ENCODE measurements at places on chromosomes 4 and X.

DNA sequence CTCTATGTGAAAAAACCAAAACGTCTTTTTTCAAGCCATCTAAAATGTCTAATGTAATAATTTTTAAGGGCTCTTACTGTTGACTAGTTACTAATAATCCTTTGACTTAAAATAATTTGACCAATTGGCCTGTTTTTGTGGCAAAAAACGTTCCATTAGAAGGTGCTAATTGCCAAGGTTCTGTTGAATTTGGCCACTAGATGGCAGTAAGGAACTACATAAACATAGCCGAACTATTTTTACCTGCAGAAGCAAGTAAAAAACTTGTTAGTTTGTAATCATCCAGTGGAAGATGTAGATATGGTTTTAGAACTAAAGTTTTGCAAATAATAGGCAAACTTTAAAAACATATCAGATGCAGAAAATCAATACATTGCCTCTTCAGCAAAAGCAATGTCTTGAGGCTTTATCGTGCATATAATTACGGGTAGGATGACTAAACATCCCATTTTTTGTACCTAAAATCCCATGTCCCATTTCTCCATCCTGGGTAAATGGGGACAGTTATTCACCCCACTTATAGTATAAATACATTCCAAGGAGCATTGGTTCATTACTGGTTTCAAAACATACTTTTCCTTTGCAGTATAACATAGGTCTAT lies 57.6 kb downstream of the PROM1 start:
- DNase-seq = peak; percentile 52

GRCh38 chr4:38724475-38724808 lies 58.3 kb downstream of the TLR10 start:
- DNase-seq = no peak

DNA sequence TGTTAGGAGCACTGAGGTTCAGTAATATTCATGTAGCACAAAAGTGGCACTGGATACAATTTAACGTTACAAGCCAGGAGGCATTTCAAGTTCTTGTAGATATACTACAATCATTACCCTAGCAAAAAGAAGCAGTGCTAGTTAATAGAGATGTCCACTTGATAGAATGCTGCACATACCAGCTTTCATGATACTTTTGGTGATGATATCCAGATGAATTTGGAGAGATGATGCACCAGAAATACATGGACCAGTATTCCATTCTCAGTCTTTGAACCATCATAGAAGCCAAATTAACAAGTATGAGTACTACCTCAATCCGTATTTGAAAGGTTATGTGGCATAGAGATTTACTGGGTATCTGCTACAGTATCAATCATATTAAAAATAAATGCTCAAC lies 421.0 kb upstream of the MAGEB18 start:
- no peak for DNase-seq

- peak; percentile 9 for DNase-seq
Observed at GRCh38 chr4:107725281-107725859, 5.3 kb upstream of the PAPSS1 start.

DNA sequence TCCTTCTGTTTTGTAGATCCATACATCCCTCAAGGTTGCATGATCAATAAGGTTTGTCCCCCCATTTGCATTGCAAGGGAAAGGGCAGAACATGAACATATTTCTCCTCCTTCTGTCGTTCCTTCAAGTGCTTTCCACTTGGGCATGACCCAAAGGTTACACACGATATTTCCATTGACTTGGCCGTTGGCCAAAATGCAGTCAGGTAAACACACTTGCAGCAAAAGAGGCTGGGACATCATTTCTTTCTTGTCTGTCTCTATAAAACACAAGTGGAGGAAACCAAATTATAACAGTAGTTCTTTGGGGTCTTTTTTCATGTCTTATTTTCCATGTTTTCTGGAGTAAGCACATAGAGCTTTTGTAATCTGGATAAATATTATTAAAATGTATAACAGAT lies 156.1 kb downstream of the FRAS1 start:
- DNase-seq = no peak

DNA sequence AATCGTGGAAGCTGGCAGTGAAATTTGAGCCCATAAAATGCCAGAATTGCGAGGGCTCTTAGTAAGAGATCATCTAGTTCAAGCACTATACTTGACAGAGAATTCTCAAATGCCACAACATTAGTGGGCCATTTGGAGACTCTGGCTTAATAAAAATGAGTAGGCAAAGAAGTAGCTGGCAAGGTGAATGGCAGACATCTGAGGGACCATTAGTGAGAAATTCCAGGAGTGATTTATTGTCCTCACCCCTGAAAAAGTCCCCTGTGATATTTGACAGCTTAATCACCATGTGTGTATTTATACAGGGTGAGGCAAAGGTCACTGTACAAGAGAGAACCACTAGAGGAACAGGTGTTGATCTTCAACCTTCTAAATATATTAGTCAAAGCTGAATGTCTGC lies 207.5 kb downstream of the CHRDL1 start:
- DNase-seq = no peak

DNA sequence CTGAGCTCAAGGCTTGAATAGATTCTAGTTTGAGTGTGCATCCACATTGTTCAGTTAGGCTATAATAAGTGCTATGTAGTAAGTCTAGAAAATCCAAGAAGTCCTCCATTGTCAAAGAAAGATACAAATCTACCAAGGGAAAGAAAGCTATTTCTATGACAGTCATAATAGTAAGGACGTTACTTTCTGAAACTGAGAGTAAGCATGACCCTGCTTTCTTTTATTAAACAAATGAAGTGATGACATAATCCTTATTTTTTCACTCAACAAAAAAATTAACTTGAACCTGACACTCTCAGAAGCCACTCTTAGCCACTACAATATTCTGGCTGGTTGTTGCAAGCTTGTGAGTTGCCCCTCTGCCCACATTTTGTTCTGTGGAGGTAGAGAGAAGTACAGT lies 33.8 kb upstream of the AMELX start:
- no peak for DNase-seq

DNA sequence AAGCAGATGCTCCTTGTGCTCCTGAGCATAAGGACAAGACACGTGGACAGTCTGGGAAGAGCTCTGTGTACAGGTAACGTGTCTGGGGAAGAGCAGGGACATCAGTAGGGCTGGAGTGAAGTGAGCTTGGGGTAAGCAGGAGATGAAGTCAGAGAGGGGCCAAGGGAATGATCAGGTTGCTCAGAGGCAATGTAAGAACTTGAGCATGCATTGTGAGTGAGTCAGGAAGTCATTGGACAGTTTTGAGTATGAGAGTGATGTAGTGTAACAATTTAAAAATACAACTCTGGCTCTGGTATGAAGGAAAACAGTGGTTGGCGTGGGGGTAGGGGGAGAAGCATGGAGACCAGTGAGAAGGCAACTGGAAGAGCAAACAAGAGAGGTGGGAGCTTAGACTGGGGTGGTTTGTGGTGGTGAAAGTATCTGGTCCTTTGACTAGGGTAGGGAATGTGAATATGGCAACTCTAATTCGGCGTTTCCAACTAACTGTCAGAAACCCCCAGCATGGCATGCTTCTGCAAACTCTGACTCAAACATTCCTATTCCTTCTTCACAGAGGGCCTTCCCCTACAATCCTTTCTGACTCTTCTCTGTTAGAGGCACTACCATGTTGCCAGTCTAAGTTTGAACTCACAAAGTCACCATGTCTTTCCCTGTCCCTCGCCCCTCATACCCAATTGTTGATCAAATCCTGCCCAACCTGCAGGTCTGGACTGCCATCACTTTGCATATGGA lies 57.2 kb downstream of the STBD1 start:
- peak; percentile 62 for DNase-seq

DNA sequence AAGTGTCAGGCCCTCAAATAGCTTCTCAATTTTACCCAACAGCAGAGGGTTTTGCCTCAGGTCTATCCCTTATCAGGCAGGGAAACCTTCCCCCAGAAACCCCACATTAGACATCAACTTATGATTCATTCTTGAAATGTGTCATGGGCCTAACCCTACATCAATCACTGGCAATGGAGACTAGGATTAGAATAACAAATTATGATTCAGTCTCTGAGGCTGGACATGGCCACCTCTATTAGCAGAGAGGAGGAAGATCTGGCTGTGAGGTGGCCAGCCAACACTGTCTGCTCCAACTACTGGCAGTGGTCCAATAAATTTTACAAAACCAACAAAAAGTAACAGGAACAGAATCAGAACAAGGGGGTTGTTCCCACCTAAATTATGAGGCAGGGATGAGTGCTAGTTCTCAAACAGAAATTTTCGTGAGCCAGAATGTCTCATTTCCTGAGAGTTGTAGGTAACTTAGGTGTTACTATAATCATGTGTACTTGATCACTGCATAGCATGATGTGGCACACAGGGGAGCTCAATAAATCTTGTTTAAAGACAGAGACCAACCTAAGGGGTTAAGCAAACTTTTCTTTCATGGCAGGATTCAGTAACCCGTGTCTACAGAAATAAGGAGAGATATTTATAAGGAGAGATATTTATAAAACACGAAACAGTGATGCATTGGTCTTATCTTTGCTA lies 126.8 kb downstream of the NFKB1 start:
- peak; percentile 88 for DNase-seq

DNA sequence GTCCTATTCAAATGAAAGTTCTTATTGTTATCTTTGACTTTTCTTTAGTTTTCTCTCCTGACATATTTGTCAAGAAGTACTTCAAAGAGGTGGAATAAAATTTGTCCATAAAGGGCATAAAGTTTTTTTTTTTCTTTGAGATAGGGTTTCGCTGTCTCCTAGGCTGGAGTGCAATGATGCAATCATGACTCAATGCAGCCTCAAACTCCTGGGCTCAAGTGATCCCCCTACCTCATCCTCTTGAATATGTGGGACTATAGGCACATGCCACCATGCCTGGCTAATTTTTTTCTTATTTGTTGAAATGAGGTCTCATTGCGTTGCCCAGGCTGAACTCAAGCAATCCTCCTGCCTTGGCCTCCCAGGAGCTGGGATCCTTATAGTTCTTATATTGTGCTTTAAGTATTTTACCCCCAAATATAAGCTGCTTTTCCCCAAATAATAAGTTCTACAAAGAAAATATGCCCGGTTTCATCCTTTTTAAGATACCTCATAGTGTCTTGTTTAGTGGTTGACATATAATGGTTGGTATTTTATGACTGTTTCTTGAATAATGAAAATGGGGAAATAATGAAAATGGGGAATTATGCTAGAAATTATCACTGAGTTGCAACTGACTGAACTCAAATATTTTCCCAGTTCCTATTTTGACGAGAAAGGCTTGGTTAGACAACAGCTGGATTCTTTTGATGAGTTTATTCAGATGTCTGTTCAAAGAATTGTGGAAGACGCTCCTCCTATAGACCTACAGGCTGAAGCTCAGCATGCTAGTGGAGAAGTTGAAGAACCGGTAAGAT lies 11.6 kb downstream of the POLR2B start:
- peak; percentile 63 for DNase-seq

- DNase-seq = no peak
Observed at GRCh38 chrX:154718616-154719015, 32.3 kb downstream of the GAB3 start.

DNA sequence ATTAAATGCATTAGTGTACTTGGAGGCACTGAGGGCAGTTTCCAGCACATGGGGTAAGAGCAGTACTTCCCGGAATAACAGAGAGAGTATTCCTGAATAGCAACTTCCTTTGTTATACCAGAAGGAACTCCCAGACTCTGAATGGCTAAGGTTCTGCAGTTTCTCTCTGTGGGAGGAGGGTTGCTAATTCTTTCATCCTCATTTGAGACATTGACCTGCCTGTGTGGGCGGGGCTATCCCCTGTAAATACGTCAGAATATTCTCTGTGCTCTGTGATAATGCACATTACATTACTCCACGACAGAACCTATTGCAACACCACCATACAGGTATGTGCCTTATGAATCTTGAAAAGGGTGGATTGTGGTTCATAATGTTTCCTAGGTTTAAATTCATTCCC lies 52.7 kb downstream of the SPINK2 start:
- no peak for DNase-seq

Data from fibroblast of skin of right biceps (primary cell).